CD4-positive, alpha-beta T cell treated with Interleukin-4 for 1 hour (primary cell): ENCODE measurements at places on chromosomes 3 and 15.

DNA sequence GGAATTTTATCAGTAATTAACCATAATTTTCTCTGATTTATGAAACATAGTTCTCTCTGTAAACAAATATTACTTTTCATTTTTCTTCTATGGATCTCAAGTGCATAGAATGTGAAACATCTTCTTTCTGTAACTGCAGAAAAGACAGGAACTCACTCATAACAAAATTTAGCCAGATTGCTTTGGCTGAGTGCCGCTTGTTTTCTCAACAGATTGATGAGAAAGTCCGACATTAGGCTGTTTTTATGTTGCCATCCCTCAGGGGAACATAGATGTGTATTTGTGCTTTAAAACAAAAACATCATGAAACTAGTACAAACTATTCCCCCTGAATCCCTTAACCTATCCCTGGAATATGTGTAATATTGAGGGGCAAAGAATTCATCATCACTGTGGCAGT, 154.2 kb downstream of the B3GALNT1 start:
- no peak for DNase-seq

DNA sequence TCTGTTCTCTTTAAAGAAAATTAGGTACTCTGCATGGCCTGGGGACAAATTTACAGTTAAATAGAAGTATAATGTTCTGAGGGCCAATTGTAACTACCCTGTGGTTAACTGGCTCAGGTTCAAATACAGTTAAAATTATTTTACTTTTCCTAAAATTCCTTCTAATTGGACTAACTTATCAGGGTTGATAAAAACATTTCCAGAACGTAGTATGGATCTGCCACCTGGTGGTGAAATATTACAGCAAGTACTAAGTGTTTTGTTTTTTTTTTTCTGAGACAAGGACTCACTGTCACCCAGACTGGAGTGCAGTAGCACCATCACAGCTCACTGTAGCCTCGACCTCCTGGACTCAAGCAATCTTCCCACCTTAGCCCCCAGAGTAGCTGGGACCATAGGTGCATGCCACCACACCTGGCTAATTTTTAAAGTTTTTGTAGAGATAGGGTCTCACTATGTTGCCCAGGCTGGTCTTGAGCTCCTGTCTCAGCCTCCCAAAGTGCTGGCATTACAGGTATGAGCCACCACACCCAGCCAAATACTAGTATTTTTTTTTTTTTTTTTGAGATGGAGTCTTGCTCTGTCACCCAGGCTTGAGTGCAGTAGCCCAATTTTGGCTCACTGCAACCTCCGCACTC, 29.2 kb downstream of the NEO1 start:
- DNase-seq: no peak

DNA sequence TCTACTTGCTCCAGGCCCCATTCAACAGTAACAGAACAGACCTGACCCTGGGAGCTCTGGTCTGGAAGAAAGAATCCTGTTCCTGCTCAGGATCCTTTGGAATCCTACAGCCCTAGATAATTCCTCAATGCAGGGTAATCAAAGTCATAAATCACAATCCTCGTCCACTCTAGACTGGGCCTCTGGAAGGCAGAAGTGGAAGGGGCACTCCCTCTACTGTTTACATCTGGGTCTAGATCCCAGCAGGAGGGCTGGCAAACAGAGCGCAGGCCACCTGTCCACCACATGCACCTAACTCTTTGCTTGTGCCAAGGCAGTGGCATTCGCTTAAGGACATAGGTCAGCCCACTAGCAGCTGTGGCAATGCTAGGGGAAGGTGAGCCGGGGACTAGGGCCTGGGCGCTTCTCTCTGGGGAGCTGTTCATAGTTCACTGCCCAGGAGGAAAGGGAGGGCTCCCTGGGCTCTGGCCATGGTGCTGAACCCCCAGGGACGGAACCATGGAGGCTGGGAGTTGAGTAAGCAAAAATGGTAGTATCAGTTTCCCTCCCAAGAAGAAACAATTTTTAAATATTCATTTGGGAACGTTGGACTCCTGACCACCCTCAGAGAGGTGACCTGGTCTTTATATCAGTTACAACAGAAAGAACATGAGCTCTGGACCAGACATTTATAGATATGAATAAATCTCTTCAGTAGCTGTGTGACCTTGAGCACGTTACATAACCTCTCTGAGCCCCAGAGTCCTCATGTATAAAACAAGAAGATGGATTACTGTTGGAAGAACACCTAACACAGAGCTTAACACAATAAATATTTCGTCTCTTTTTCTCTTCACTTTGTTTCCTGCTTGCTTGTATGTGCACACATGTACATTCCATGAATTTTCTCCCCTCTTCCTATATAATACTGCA, 90.2 kb downstream of the NTRK3 start:
- DNase-seq: no peak

GRCh38 chr15:43209059-43209824, 11.6 kb downstream of the EPB42 start:
- no peak for DNase-seq
